T-helper 22 cell (primary cell): ENCODE measurements at places on chromosomes 12 and 14.
A peak's percentile ranks its signal among the peaks of the same experiment; 100 is the strongest.

DNA sequence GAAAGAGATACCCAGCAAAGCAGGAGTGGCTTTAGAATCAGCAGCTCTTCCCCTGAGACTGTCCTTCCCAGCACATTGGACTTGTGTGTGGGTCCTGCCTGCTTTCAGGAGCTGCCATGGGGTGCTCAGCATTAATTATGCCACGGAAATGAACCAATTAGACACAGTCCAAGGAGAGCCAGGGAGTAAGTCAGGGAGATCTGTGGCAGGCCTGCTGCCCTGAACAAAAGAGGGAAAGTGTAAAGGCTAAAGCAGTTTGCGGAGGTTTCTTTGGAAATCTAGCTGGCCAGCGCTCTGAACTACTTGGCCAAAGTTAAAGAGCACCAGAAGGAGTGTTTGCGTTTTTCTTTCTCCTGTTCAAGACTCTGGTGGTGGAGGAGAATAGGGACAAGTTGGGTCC lies 65.7 kb upstream of the SRSF5 start:
- DNase-seq = no peak

DNA sequence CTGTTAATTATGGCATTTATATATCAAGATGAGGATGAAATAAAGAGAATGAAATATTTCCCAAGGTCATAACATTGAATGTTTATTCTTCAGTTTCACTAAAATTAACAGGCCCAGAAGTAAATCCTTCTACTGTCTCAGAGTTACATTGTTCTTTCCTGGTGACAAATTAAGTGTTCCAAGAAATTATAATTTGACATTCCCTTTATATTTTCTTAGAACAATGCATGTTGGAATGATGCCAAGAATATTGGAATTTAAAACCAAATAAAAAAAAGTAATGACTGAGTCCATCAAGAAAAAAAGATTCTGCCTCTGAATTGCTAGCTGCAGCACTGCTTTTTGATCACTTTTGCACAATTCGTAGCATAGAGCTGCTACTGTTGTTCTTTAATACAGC lies 152.1 kb downstream of the METTL25 start:
- no peak for DNase-seq

DNA sequence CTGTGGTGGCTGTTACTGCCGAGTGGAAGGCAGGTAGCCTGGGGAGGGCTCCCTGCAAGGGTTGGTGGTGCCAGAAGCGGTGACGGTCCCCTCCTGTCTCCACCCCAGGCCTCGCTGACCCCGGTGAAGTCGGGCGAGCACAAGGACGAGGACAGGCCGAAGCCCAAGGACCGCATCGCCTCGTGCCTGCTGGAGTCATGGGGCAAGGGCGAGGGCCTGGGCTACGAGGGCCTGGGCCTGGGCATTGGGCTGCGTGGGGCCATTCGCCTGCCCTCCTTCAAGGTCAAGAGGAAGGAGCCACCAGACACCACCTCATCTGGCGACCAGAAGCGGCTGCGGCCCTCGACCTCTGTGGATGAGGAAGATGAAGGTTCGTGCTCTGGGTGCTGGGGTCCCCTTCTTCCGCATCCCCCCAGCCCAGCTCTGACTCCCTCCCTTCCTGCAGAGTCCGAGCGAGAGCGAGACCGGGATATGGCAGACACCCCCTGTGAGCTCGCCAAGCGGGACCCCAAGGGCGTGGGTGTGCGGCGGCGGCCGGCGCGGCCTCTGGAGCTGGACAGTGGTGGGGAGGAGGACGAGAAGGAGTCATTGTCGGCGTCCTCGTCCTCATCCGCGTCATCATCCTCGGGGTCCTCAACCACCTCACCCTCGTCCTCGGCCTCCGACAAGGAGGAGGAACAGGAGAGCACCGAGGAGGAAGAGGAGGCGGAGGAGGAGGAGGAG lies 13.3 kb downstream of the SETD1B start:
- no peak for DNase-seq

DNA sequence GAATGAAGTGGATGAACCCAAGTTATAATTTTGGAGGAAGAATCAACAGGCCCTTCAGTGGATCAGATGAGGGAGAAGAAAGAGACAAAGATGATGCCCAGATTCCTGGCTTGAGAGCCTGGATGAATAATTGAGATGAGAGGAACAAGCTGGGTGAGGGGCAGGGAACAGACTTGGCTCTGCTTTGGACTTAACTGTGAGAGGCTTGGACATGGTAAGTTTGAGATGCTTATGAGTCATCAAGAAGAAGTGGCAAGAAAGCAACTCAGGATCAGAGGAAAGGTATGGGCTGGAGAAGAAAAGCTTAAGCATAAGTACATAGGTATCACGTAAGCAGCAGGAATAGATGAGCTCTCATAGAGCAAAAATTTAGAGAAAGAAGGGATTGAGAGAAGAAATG lies 55.3 kb downstream of the FIGNL2 start:
- DNase-seq = no peak

DNA sequence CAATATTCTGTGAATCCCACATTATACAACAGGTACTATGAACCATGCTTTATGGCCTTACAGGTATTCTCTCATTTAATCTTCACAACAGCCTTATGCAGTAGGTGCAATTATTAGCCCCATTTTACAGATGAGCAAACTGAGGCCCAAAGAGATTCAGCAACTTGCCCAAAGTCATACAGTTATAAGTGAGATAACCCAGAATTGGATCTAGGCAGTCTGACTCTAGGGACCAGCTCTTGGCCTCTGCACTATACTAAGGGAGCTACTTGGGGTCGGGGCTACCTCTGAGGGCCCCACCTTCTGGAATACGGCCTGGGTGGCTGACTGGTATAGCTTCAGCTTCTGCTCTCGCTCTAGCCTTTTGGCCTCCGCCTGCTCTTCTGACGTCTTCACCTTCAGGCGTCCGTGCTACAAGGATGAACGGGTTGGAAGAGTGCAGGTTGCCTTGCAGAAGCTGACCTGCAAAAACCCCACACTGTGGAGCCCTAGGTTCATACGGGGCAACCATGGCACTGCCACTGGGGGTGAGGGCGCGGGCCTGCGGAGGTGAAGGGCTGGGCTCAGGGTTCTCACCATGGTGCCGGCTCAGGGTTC lies 762 bp downstream of the RABGGTA start:
- no peak for DNase-seq

GRCh38 chr14:101992708-101993107 lies 28.3 kb downstream of the DYNC1H1 start:
- DNase-seq = no peak

GRCh38 chr14:33505963-33506329 lies 444.9 kb downstream of the EGLN3 start:
- DNase-seq = no peak

DNA sequence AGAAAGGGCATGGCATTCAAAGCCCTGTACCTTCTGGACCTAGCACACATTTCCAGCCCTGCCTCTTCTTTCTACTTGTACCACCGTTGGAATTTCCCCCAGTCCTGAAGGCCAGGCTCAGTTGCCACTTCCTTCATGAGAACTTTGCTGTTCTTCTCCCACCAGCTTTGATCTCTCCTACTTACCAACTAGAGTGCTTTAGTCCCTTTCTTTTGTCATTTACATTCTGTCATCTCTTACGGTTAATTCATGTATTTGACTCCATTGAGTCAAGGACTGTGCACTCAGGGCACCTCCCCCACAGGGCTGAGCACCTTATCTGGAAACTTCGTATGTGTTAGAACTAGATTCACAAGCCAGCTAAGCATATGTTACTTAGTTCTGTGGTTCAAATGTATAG lies 26.3 kb downstream of the BICDL1 start:
- peak; percentile 34 for DNase-seq

GRCh38 chr12:123995023-123995748 lies 22.2 kb downstream of the ZNF664 start:
- DNase-seq = no peak

DNA sequence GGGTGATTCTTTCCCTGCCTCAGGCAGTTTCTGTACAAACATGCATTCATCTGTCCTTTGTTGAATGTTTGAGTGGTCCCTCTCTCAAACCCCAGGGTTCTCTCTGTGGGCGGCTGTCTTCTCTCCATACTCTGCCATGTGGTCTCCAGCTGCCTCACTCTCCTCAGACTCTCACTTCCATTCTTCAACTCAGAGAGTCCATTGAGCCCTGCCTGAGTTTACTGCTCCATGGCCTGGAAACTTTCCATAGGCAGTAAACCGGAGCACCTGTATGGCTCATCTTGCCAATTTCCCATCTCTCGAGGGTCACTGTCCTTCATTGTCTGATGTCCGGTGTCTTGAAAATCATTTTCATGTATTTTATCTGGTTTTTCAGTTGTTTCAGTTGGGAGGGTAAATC lies 11.3 kb downstream of the C14orf132 start:
- DNase-seq = no peak

DNA sequence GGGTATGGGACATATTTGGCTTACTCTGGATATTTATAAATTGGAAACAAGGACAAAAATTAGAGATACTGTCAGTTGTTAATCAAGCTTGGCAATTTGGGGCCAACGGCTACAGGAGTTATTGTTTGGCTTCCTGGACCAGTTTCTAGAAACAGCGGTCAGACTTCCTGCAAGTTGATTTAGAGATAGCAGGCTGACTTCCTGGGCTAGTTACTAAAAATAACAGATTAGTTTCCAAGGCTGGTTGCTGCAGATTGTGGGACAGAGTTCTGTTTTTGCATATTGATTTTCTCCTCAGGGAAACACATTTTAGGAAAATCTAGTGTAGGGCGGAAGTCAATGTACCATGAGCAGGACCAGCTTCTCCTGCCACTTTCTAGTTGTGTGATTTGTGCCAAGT lies 144.0 kb upstream of the TMPO start:
- no peak for DNase-seq

DNA sequence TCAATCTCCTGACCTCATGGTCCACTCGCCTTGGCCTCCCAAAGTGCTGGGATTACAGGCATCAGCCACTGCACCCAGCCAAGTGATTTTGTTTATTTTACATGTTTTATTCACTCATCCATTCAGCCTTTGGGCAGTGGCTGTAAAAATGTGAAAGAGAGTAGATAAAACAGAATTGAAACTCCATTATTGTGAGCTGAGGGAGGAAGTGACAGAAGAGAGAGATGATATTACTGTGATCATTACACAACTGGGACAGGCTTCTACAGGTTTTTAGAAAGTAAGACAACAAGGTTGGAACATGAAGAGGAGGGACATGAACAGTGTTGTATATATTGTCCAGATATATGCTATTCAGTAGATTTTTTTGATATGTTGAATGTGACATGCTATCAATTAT lies 25.0 kb downstream of the CREBL2 start:
- no peak for DNase-seq

DNA sequence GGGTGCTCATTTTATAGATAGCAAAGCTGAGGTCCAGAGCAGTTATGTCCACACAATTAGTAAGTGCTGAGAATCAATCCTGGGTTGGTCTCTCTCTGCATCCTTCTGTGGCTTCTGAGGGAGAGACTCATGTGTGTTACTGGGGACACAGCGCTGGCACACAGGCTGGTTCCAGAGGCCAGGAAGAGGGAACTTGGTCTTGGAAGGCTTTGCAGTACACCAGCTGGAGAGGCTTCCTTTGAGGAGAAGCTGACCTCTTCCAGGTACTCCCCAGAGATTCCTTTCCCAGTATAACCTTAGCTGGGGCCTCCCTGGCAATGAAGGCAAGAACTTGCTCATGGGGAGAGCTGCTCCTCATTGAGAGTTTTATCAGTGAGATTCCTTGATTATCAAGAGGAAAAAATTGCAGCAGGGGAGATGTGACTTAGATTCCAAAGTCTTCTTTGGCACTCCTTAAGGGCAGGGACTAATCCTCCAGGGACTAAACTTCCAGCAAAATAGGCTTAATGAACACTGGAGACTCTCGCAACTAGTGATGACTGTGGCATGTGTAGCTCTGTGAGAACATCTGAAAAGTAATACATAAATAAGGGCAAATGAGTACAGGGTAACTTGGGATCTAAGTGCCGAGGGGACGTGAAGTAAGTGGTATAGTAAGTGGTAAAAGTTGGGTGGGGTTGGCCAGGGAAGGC lies 13.9 kb upstream of the KRT80 start:
- DNase-seq = no peak

DNA sequence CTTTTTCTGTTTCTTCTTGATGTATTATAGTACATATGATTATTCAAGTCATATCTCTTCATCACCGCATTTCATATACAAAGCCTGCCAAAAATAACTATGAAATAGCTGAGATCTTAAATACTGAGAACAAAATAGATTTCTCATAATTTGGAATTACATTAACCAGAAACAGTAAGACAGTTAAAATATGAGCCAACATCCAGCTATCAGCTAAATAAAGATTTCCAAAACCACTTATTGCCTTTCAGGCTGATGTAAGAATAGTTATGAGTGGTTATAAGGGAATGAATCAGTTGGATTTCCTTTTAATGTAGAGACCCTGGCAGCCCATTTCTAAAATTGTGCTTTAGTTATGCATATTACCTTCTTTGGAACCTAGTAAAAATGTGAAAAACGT lies 47.4 kb downstream of the TMEM117 start:
- DNase-seq = no peak

DNA sequence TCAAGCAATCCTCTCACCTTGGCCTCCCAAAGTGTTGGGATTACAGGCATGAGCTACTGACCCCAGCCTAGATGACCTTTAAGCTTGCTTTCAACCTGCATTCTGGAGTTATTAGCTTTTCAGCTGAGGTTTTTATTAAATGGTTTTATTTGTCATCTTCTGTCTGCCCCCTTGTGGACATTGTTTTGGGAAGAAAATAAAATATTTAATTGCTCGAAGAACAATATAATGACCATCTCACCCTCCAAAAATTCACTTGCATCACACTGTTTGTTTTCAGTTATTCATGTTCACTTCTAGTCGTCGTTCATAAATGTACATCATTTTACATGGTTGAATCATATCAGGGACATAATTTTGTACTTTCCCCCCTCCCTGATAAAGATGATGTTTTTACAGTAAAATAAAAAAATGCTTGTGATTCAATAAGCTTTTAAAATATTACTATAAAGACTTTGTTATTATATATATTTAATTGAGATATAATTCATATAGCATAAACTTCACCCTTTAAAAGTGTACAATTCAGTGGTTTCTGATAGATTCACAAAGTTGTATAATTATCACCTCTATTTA lies 10.1 kb upstream of the SPATS2 start:
- DNase-seq = no peak

DNA sequence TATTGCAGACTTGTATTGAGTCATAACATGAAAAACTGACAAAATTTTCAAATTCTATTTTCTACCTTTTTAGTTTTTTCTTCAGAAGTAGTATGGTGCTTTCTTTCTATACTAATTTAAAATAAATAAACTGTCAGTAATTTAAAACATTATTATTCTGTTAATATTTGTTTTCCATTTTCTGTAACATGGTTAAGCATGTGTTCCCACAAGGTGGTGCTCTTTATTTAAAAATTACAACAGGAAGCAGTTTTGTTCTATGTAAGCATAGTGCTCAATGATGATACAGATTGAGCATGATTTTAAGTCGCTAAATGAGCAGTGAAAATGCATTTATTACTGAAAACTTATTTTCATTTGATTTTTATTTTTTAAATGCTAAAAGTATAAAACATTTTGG lies 114.6 kb downstream of the PPFIA2 start:
- DNase-seq = no peak

- no peak for DNase-seq
These were observed 202.2 kb downstream of the MON2 start for GRCh38 chr12:62668782-62669181.

GRCh38 chr14:89724628-89724960 lies 229.9 kb downstream of the EFCAB11 start:
- no peak for DNase-seq

- DNase-seq = no peak
These were observed 23.1 kb upstream of the PGF start for GRCh38 chr14:74978416-74978947.
